ENCODE measurements at places on chromosomes 16 and 17. TPM values are rescaled to one million over a fixed set of nuclear protein-coding genes. Genes with fewer than 3 reads are reported as not detected.
A peak's percentile ranks its signal among the peaks of the same experiment; 100 is the strongest.

KRT27 gene
- total RNA-seq = not detected

TOX3 gene
- total RNA-seq = 54.8 TPM

CACNA1G gene
- total RNA-seq = 2.2 TPM

GRCh38 chr17:13127921-13128602, 110.2 kb upstream of the ELAC2 start:
- H3K4me1 ChIP-seq = no peaks in the 10 kb centered on the region
- no peaks in the 10 kb centered on the region for H3K27me3 ChIP-seq
- no peaks in the 10 kb centered on the region for H3K36me3 ChIP-seq
- DNase-seq = no peak

- peak overlapping the region; percentile 89 for H3K4me3 ChIP-seq
- H3K4me1 ChIP-seq = peaks cover 14% of the 10 kb centered on the region
- DNase-seq = no peak
- H3K27me3 ChIP-seq = peaks cover 9% of the 10 kb centered on the region
- H3K36me3 ChIP-seq = peaks cover 4% of the 10 kb centered on the region
These were observed 3.3 kb downstream of the HERPUD1 start for GRCh38 chr16:56935201-56935600.

- no peaks in the 10 kb centered on the region for H3K36me3 ChIP-seq
- no peak overlapping the region for H3K27ac ChIP-seq
- H3K4me3 ChIP-seq = no peak overlapping the region
- H3K27me3 ChIP-seq = peaks cover 2% of the 10 kb centered on the region
- H3K4me1 ChIP-seq = peaks cover 13% of the 10 kb centered on the region
- DNase-seq = no peak
These were observed 222.7 kb downstream of the LGALS9B start for GRCh38 chr17:20244671-20245070.

- H3K27me3 ChIP-seq = no peaks in the 10 kb centered on the region
- peak overlapping the region; percentile 52 for H3K4me3 ChIP-seq
- H3K27ac ChIP-seq = no peak overlapping the region
- no peak for DNase-seq
- no peaks in the 10 kb centered on the region for H3K36me3 ChIP-seq
- no peaks in the 10 kb centered on the region for H3K4me1 ChIP-seq
These were observed 1.1 kb upstream of the AXIN1 start for GRCh38 chr16:353404-354290.

DNA sequence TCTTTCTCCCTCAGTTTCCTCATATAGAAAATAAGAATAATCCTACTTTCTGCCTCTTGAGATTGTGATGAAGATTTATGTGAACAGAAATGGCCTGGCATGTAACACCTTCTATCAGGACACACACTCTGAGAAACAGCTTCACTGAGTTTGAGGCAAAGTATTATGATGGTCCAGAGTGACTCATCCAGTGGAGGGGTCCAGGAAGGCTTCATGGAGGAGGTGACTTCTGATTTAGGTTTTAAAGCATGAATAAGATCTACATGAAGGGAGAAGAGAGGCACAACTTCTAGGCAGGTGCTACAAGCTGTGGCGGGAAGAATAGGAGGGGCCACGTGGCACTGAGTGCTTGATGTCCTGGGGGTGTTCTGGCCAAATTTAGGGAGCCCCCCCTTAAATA, 124.4 kb upstream of the SDK2 start:
- H3K4me3 ChIP-seq = no peak overlapping the region
- H3K27ac ChIP-seq = peak overlapping the region; percentile 13
- H3K36me3 ChIP-seq = peaks cover 5% of the 10 kb centered on the region
- H3K27me3 ChIP-seq = peaks cover 19% of the 10 kb centered on the region

GRCh38 chr17:64200080-64201032, 62.7 kb downstream of the TEX2 start:
- H3K4me1 ChIP-seq = no peaks in the 10 kb centered on the region
- no peak for DNase-seq
- no peak overlapping the region for H3K4me3 ChIP-seq
- no peak overlapping the region for H3K27ac ChIP-seq

GRCh38 chr17:45149669-45150664, 1.7 kb downstream of the HEXIM1 start:
- H3K4me1 ChIP-seq = peaks cover 15% of the 10 kb centered on the region
- peak; percentile 48 for DNase-seq
- no peaks in the 10 kb centered on the region for H3K36me3 ChIP-seq
- H3K27me3 ChIP-seq = peaks cover 8% of the 10 kb centered on the region
- peak overlapping the region; percentile 98 for H3K4me3 ChIP-seq
- H3K27ac ChIP-seq = peak overlapping the region; percentile 100

- H3K4me3 ChIP-seq = peak overlapping the region; percentile 28
- peaks cover 11% of the 10 kb centered on the region for H3K27me3 ChIP-seq
- no peak overlapping the region for H3K27ac ChIP-seq
- H3K36me3 ChIP-seq = no peaks in the 10 kb centered on the region
- no peaks in the 10 kb centered on the region for H3K4me1 ChIP-seq
- no peak for DNase-seq
These were observed 2.2 kb downstream of the GJC1 start for GRCh38 chr17:44827863-44828262.

- DNase-seq = peak; percentile 91
- H3K27me3 ChIP-seq = peaks cover 26% of the 10 kb centered on the region
- H3K27ac ChIP-seq = peak overlapping the region; percentile 100
- H3K36me3 ChIP-seq = no peaks in the 10 kb centered on the region
- peak overlapping the region; percentile 46 for H3K4me3 ChIP-seq
- H3K4me1 ChIP-seq = peaks cover 35% of the 10 kb centered on the region
These were observed 26.5 kb upstream of the SLC39A11 start for GRCh38 chr17:73118951-73119391.

DNA sequence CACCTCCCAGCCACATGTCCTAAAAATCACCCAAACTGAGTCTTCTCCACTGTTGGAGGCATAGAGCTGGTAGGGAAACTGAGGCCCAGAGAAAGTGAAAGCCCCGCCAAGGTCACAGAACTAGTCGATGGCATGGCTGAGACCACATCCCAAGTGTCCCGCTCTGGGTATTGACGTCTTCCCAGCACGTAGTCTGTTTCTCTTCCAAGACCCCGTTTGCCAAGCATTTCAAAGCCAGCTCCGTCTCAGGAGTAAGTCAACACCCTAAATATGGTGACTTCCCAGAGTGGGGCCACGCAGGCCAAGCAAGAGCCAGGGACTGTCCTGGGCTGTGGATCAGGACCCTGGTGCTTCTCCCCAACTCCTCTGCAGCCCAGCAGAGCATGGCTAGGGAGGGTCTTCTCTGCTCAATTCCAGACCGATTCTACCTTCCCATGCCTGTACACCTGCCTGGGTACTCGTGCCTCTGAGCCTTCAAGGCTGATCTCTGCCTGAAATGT, 19.7 kb downstream of the PITPNM3 start:
- H3K27ac ChIP-seq = no peak overlapping the region
- no peak overlapping the region for H3K4me3 ChIP-seq
- no peaks in the 10 kb centered on the region for H3K36me3 ChIP-seq

DNA sequence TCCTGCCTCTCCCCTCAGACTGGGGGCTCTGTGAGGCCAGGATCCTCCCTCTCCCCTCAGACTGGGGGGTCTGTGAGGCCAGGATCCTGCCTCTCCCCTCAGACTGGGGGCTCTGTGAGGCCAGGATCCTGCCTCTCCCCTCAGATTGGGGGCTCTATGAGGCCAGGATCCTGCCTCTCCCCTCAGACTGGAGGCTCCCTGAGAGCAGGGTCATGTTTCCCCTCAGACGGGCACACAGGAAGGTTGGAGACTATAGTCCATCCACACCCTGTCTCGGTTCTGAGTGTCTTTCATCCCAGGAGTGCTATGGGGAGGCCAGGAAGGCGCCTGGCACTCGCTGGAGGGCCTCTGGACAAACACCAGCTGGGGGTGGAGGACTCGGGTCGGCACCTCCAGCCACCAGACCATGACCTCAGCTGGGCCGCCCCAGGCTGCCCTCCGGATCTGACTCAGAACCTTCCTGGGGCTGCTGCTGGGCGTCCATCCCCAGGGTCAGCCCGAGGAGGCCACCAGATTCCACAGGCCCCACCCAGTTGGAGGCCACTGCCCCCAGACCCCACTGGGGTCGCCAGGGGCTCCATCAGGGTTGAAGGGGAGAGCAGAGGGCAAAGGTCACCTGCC, 21.9 kb upstream of the DLX4 start:
- no peak overlapping the region for H3K4me3 ChIP-seq
- H3K27me3 ChIP-seq = peaks cover 3% of the 10 kb centered on the region
- no peaks in the 10 kb centered on the region for H3K36me3 ChIP-seq
- H3K4me1 ChIP-seq = no peaks in the 10 kb centered on the region

DNA sequence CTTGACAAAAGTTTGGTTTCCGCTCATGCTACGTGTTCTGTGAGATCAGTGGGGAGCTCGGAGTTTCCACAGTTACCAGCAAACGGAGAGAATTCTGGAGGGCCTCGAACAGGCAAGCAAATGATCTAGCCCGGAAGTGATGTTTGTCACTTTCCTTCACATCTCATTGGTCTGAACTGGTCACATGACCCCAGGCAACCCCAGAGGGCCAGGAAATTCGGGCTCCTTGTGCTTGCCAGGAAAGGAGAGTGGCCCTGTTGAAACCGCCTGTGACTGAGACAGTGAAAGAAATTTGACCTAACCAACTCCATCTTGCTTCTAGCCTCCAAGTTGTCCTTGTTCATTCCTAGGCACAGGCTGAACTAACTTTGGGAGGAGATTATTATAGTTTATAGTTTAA, 23.0 kb downstream of the SPPL2C start:
- H3K27me3 ChIP-seq = no peaks in the 10 kb centered on the region
- H3K36me3 ChIP-seq = no peaks in the 10 kb centered on the region
- no peak overlapping the region for H3K27ac ChIP-seq
- no peak overlapping the region for H3K4me3 ChIP-seq
- no peak for DNase-seq

DNA sequence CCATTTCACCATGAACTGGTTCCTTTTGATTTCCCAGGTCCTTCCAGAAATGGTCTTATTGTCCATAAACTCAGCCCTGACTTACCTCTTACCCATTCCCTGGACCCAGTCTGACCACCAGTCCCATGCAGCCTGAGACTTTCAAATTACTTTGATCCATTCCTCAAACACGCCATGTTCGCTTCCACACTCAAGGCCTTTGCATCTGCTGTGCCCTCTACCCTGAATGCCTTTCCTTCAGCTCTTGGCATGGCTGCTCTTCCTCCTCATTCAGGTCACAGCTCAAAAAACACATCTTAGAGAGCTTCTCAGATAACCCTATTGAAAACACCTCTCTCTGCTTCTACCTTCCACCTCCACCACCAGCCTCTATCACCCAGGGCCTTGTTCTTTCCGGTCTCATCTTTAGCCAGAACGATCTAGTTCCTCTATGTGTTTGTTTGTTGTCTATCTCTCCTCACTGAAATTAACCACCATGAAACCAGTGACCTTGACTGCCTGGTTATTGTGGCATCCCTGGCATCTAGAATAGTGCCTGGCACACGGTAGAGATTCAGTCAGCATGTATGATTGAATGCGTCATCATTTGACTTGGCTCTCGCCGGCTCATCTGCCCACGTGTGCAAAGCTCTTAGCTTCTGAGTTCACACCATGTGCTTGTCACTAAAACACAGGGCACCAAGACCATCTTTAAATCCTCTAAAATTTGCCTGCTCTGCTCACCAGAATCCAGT, 12.8 kb downstream of the CRYM start:
- no peaks in the 10 kb centered on the region for H3K36me3 ChIP-seq
- no peak for DNase-seq
- no peaks in the 10 kb centered on the region for H3K4me1 ChIP-seq
- no peak overlapping the region for H3K4me3 ChIP-seq
- no peak overlapping the region for H3K27ac ChIP-seq

- H3K36me3 ChIP-seq = no peaks in the 10 kb centered on the region
- no peak for DNase-seq
- H3K27ac ChIP-seq = no peak overlapping the region
- peaks cover 7% of the 10 kb centered on the region for H3K27me3 ChIP-seq
- no peak overlapping the region for H3K4me3 ChIP-seq
- H3K4me1 ChIP-seq = peaks cover 7% of the 10 kb centered on the region
These were observed 9.6 kb downstream of the ACE start for GRCh38 chr17:63486317-63487013.

- no peaks in the 10 kb centered on the region for H3K36me3 ChIP-seq
- H3K27ac ChIP-seq = no peak overlapping the region
- no peaks in the 10 kb centered on the region for H3K27me3 ChIP-seq
- DNase-seq = no peak
- no peak overlapping the region for H3K4me3 ChIP-seq
These were observed 29.4 kb downstream of the ANKFY1 start for GRCh38 chr17:4234401-4234800.

DNA sequence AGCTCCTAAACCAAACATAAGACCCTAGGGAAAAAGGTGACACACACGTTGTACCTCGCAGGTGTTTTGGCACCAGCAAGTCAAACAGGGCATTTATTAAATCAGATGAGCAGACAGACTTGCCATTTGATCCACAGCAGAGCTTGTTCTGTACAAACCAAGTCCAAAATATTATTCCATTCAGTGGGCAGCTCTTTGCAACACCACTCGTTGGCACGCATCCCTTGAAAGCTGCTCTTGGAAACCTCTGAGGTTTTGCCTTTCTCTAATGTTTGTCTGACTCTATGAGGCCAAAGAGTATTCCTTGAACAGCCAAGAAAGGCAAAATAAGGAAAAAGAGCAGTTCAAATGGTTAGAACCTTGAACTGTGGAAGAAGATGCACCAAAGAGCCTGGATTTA, 12.7 kb downstream of the TMEM100 start:
- no peaks in the 10 kb centered on the region for H3K36me3 ChIP-seq
- H3K4me3 ChIP-seq = no peak overlapping the region
- no peak overlapping the region for H3K27ac ChIP-seq
- H3K4me1 ChIP-seq = peaks cover 6% of the 10 kb centered on the region

GRCh38 chr16:53085931-53086421, 31.2 kb downstream of the CHD9 start:
- H3K27ac ChIP-seq = peak overlapping the region; percentile 98
- H3K27me3 ChIP-seq = peaks cover 19% of the 10 kb centered on the region
- DNase-seq = peak; percentile 51
- H3K4me3 ChIP-seq = peak overlapping the region; percentile 76
- no peaks in the 10 kb centered on the region for H3K36me3 ChIP-seq

DNA sequence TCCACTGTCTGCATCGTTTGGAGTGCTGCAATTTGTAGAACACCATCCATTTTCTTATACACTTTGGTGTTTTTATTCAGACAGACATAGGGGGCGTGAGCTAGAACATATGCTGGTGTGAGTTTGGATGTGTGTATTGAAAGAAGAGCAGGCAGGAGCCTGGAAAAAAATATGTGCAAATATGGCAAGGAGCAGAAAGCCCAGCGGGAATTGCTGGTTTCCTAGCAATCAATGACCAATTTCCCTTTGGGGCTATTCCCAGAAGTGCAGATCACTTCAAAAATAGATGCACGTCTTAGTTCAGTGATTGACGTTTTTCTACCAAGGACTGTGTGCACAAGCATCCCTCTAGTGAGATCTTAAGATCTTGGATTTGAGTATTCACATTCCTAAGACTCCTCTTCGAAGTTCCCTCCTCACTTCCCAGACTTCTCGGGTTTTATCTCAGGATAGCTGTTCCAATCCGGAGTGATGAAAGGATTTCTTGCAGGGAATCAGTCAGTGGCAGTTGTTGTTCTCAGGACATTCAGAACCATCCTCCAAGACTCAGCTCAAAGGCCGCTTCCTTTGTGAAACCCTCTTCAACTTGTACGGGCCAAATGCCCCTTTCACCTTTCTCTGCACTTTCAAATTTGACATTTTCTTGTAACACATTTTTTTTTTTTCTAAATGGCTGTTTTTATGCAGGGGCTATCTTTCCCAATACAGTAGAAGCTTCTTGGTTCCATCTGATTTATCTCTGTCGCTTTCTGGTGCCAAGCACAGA, 268.7 kb upstream of the ASIC2 start:
- peak overlapping the region; percentile 17 for H3K4me3 ChIP-seq
- H3K4me1 ChIP-seq = peaks cover 36% of the 10 kb centered on the region
- no peak for DNase-seq

- no peak overlapping the region for H3K27ac ChIP-seq
- no peaks in the 10 kb centered on the region for H3K4me1 ChIP-seq
- no peaks in the 10 kb centered on the region for H3K36me3 ChIP-seq
- no peak for DNase-seq
- no peaks in the 10 kb centered on the region for H3K27me3 ChIP-seq
These were observed 5.9 kb upstream of the UTP6 start for GRCh38 chr17:31907342-31907962.
